ENCODE measurements at places on chromosomes 4 and X.

DNA sequence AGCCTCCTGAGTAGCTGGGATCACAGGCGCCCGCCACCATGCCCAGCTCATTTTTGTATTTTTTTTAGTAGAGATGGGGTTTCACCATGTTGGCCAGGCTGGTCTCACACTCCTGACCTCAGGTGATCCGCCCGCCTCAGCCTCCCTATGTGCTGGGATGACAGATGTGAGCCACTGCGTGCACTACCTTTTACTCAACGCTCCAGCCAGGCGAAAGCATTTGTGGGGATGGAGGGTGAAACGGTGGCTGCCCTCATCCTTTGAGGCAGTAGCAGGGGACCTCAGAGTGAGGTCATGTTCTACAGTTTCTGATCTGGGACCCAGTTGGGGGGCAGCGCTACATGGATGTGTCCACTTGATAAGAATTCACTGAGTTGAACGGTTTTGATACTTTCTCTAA is 65.8 kb upstream of the GPR78 start:
- no peak for DNase-seq

DNA sequence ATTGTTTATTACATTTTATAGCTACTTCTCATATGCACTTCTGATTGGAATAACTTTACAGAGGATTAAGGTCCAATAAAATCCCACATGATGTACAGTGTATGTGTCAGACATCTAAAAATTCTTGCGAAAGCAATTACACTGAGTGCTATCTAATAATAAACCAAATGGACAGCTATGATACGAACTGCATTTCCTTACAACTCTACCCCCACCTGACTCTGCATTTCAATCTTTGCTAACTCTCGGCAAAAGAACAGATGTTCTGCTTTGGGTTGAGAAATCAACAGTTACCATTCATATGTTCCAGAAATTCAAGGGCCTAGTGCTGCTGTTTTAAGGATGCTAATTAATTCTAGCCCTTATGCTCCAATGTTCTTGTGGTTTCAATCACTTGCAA is 287.9 kb upstream of the NOCT start:
- no peak for DNase-seq

- no peak for DNase-seq
These were observed 20.0 kb upstream of the PRRG3 start for GRCh38 chrX:151675121-151675746.

DNA sequence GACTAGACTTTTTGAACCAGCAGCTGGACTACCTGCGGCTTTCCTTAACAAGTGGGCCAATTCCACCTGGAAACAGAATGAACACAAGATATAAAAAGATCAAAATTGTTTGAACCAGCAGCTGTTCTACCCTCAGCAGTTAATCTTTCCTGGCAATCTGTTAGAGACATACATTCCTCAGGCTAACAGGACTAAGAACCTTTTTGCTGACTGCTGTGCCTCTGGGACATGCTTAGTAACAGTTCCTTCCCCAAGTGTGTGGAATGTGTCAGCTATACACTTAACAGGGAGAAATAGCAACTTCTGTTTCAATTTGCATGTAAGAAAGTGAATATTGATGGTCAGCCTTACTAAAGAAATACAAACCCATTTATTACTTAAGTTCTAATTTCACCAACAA is 554.4 kb downstream of the ARAP2 start:
- DNase-seq, result no peak

- DNase-seq, result no peak
These were observed 19.8 kb upstream of the CXCL2 start for GRCh38 chr4:74118600-74119338.

- DNase-seq, result no peak
These were observed 194.0 kb upstream of the CASK start for GRCh38 chrX:42117318-42117717.

GRCh38 chrX:6448003-6448402 is 86.9 kb downstream of the VCX3A start:
- no peak for DNase-seq

DNA sequence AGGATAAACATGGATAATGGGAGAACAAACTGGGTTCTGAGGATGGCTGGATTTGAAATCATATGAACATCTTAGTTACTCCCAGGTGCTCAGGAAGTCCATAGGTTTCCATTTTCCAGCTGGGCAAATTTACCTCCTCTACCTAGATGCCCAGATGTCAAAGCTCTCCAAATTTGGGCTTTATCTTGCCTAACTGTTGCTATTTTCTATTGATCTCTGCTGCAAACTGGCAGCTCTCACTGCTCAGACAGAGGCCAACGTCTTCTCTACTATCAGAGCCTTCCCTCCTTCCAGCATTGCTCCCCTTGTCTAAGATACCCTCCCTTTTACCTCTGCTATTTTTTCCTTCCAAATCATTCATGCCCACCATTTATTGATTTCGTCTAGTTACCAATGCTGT is 62.1 kb downstream of the LDB2 start:
- DNase-seq, result no peak

GRCh38 chr4:141660880-141661279 is 24.5 kb downstream of the IL15 start:
- DNase-seq, result no peak

- no peak for DNase-seq
These were observed 107.9 kb downstream of the ABLIM2 start for GRCh38 chr4:8050555-8051206.

- DNase-seq, result no peak
These were observed 1565.9 kb downstream of the ARAP2 start for GRCh38 chr4:34678431-34678830.

DNA sequence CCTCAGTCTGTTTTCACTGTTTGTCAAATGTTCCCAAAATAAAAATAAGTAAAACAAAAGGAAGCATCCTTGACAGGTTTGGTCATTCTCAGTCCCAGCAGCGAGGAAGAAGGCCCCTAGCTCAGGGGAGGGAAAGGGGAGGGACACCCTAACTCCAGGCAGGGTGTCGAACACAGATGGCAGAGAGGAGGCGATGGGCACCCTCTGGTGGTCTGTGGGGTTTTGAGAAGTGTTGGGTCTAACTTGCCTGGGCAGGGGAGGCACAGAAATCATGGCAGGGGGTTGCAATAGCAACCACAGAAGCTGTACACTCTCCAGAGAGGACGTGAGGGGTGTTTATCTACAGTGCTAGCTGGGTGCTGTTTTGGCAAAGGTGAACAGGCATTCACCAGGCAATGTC is 229.8 kb upstream of the SFRP2 start:
- DNase-seq, result no peak

- DNase-seq, result no peak
These were observed 70.9 kb upstream of the FBXW7 start for GRCh38 chr4:152606753-152607152.

DNA sequence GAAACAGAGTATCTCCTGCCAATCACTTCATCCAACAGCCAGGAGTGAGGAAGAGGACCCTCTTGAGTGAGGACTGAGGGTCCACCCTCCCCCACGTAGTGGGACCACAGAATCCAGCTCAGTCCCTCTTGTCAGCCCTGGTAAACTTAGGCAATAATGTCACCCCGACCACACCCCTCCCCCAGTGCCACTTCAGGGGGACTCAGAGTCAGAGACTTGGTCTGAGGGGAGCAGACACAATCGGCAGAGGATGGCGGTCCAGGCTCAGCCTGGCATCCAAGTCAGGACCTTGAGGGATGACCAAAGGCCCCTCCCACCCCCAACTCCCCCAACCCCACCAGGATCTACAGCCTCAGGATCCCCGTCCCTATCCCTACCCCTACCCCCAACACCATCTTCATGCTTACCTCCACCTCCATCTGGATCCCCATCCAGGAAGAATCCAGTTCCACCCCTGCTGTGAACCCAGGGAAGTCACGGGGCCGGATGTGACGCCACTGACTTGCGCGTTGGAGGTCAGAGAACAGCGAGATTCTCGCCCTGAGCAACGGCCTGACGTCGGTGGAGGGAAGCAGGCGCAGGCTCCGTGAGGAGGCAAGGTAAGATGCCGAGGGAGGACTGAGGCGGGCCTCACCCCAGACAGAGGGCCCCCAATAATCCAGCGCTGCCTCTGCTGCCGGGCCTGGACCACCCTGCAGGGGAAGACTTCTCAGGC is at the start of the genes CSAG1 and MAGEA12:
Gene CSAG1 (minus strand): TSS at position 461 of the 715 bp plus-strand sequence. CDS start 1,261 bp downstream, outside the sequence.
Gene MAGEA12 (plus strand): TSS at position 497 of the 715 bp plus-strand sequence. CDS start 2,405 bp downstream, outside the sequence.
- no peak for DNase-seq

DNA sequence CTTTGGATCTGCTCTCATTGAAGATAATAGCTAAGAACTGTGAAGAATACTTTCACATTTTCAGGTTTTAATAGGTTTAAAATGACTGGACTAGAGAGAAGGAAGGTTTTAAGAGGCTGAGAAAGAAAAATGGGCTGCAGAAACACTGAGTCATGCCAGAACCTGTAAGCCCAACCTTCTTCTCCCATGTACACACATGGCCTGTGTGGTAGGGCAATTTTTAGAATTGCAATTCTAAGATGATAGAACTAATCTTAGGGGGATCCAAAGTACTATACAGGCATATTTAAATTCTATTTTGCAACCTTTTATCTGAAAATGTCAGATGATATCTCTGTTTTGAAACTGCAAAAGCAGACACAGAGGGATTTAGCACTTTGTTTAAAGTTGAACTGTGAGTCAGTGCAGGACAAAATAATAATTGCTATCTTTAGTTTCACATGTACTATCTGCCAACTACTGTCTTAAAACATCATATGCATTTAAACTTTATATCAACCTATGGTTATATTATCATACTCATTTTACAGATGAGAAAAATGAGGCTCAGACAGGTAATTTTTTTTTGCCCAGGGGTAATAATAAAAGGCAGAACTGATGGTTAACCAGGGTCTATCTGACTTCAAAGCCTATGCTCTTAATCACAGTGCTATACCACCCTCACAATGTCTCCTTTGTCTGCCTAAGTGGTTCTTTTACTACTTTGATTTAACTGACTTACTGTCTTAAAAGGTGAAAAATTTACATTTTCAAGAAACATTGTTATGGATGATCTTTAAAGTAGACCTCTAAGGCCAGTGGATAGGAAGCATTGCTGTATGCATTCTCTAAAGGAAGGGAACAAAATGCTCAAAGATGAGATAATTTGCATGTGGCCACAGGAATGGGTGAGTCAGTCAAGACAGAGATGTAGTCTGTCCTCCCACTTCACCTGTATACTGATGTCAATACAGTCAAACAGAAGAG is 4.3 kb downstream of the TMPRSS11E start:
- DNase-seq, result no peak

- no peak for DNase-seq
These were observed 85.3 kb downstream of the ZNF518B start for GRCh38 chr4:10371869-10372471.

DNA sequence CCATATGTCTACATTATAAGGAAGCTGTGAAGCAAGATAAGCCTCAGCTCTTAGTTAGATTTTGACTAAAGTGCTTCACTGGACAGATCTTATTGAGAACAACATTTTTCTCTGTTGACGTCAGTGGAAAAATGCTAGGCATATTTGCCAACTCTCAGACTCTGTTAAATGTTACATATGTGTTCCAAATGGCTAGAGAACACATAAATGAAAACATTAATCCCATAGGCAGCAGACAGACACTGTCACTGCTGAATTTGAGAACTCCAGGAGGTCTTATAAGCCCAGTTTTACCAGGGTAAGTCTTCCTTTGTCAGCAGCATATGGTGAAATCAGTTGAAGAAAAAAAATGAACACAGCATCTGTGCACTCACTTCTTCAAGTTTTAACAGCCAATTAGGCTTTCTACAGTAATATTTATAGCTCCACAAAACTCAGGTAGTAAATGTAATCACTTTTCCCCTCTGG is 186.9 kb downstream of the CAMK2D start:
- DNase-seq, result no peak

GRCh38 chrX:104430072-104430741 is 135.8 kb upstream of the IL1RAPL2 start:
- DNase-seq, result no peak

- no peak for DNase-seq
These were observed 5.8 kb upstream of the USP38 start for GRCh38 chr4:143178923-143179322.

DNA sequence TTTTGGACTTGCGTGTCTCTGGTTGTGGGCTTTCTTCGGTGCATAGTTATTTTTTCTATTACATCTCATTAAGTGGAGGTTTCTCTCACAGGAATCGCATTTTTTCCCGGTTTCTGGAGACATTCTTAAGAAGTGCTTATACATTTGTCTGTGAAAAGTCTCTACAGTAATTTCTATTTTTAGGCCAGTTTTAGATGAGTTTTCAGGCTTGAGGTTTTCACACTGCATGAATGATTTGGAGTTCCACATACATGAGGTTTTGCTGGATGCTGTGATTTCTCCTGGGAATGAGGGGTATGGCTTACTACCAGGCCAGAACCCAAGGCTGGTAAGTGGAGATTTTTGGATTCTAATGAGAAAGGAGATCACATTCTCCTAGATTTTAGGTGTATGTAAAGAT is 422.6 kb upstream of the SLIT2 start:
- DNase-seq, result no peak

GRCh38 chr4:101941816-101942358 is 151.4 kb downstream of the BANK1 start:
- DNase-seq, result no peak

GRCh38 chr4:170325599-170325998 is 235.8 kb upstream of the AADAT start:
- DNase-seq, result no peak

Data from stimulated activated CD8-positive, alpha-beta memory T cell treated with anti-CD3 and anti-CD28 coated beads, Interleukin-15, amount 100 ng/mL, for 24 hours (primary cell).